GM13977 (cell line): ENCODE measurements at places on chromosomes 3 and 15.
A peak's percentile ranks its signal among the peaks of the same experiment; 100 is the strongest.

GRCh38 chr3:42090973-42091731, at the start of gene TRAK1:
TSS of gene TRAK1 (plus strand) at chr3:42091357. CDS start at chr3:42091470, 113 bp downstream.
- DNase-seq, result no peak

DNA sequence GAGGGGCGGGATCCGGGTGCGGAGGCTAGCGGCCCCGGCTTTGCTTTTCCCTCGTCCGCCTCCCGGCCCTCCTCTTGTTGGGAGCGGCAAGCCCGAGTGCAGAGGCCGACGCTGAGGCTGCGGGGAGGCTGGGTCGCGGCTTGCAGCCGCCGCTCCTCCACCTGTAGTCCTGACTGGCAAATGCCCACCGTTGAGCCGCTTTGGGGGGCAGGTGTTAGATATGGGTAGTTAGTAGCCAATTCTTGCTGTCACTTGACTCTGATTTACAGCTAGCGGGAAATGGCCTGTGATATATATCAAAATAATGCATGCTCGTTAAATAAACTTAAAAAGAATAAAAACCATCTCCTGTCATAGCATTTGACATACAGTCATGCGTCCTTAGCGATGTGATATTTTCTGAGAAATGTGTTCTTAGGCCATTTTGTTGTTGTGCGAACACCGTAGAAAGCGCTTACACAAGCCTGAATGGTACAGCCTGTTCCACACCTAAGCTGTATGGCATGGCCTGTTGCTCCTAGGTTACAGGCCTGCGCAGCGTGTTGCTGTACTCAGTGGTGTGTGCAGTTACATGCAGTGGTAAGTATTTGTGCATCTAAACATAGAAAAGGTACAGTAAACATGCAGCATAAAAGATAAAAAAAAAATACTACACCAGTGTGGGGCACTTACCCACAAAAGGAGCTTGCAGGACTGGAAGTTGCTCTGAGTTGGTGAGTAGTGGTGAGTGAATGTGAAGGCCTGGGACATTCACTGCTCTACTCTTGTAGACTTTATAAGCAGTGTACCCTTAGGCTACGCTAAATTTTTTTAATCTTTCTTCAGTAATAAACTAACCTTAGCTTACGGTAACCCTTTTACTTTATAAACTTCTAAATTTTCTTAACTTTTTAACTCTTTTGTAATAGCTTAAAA, 873 bp downstream of the CAPN7 start:
- DNase-seq, result peak; percentile 27

- no peak for DNase-seq
Observed at GRCh38 chr3:37742574-37743212, 119.0 kb upstream of the CTDSPL start.

DNA sequence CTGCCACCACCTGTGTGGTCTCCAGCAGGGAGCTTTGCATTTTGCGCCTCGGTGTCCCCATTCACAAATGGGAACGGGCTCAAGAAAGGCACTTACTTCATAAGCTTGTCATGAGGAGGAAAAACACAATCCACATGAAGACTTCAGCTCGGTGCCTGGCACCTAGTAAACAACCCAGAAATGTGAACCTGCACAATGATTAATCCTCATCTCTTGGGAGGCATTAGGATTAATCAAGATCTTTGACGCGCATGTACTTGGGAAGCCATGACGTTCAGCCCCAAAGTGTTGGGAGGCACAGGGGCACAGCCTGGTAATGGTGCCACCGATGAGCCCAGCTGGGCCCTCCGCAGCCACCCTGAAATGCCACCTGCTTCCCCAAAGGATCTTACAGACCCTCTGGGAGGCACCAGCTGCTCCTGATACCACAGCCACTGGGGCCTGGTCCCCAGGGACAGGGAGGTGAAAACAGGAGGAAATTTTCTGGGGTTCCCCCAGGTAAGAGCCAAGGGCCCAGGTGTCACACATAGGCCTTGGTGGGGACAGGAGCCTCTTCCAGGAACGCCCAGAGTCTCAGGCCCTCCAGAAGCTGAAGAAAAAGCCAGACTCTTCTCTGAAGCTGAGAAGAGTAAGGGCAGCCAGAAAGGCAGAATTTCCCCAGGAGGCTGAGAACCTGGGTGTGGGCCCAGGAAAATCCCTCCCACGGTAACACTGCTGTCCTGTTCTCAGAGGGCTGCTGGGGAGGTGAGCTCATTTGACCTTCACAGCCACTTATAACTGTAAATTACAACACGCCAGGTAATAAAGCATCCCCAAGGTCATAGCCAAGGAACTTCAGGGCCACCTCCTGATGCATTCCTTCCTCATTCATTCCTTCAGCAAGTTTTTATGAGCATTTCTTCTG, 507.5 kb downstream of the SHQ1 start:
- peak; percentile 60 for DNase-seq

DNA sequence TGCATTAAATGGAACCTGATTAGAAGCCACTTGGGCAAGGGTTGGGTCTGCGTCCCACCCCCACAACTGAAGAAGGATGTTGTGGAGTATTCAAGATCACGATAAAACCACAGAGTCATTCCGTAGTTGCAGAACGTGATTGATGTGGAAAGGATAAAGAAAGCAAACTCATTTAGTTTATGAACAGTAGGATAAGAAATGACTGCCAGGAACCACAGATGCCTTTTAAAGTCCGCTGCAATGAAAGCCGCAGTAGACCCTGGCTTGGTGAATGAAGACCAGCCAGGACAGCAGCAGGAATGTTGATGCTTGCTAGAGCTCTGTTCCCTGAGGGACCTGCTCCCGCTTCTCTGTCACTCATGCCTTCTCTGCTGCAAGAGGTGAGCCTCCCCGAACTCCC, 111.5 kb downstream of the GABRG3 start:
- no peak for DNase-seq

- peak; percentile 81 for DNase-seq
Observed at GRCh38 chr15:90037961-90038631, 37.0 kb downstream of the ZNF710 start.

GRCh38 chr3:50299929-50300680, 900 bp upstream of the HYAL3 start:
- no peak for DNase-seq

DNA sequence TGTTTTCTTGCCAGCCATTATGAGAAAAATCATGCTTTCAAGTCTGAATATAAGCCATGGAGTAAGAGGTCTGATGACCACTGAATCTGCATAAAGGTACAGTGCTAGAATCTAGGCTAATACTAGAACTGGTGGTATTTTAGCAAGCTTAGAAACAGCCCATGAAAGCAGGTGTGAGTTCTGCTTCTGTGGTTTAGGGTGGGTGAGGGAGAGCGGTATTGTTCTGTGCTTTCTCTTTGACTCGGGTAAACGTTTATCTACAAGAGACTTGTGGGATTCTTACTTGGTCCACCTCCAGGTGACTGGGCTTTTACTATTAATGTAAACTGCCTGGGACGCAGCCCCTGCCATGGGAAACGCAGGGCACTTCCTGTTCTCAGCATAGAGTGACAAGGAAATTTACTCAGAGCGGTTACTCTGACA, 55.2 kb downstream of the PGPEP1L start:
- peak; percentile 84 for DNase-seq

DNA sequence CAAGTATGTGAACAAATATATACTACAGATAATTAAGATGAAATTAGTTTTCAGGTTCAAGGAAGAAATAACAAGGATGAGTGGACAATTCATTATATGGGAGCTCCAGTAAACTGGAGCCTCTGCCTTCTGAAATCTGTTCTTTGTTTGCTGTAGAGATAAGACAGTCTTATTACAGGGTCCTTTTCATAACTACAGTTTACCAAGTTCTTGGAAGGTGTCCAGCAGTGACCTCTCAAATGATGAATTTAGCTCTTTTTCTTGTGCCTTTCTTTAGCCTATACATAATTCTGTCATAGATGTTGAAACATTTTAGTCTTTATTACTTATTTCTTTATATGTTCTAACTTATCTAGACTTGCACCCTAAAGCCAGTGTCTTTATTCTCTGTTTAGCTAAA, 89.7 kb upstream of the GBE1 start:
- no peak for DNase-seq
